ENCODE measurements at places on chromosomes 5 and 9. TPM values are rescaled to one million over a fixed set of nuclear protein-coding genes. Genes with fewer than 3 reads are reported as not detected.

GRCh38 chr5:58699762-58700118 is 116.9 kb downstream of the RAB3C start:
- DNase-seq, result no peak

SLCO4C1 gene
- 0.17 TPM for total RNA-seq

- DNase-seq, result no peak
These were observed 64.1 kb upstream of the RAD23B start for GRCh38 chr9:107218829-107219485.

DNA sequence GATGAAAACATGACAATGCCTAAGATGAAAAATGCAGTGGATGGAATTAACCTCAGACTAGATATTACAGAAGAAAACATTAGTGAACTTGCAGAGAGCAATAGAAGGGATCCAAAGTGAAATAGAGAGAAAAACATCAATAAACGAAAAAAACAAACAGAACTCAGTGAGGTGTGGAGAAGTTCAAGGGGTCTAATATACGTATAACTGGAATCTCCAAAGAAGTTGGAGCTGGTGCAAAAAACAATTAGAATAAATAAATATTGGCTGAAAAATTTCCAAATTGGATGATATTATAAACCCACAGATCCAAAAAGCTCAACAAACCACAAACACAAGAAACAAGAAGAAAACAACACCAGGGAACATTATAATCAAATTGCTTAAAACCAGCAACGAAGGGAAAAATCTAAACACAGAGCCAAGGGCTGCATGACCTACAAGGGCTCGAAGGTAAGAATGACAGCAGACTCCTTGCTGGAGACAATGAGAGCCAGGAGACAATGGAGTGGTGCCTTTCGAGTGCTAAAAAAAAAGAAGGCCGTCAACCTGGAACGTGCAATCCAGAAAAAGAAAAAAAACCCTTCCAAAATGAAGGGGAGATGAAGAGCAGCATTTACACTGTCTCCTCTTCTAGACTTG is 11.8 kb downstream of the FAM163B start:
- DNase-seq, result no peak

DNA sequence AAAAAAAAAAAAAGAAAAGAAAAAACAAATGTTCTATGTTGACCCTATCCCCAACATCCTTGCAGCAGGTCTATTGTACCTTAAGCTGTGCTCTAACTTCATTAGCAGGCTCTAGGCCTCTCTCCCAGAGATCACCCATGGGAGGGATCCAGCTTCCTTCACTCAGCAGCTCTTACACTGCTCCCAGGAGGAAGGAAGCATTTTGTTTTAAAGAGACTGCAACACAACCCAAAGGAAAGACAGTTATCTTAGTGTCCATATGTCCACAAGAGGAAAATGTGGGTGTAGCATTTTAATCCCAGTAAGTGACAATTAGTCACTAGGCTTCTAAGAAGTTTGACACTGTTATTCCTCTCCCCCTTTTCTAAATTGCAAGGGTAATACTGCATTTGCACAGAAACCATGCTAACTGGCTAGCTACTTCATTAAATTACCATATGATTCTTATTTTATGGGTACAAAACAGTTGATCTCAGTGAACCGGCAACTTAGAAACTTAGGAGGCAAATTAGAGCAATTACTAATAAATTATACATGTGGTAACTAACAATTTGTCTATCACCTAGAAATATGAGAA is 58.8 kb downstream of the MARCHF3 start:
- no peak for DNase-seq

Data from left ventricle myocardium superior (tissue), 1 donor.